Kidney epithelial cell (primary cell): ENCODE measurements at places on chromosomes 3 and 15.

- no peak for DNase-seq
Measured at GRCh38 chr3:193499136-193499770, 55.4 kb downstream of the ATP13A4 start.

- no peak for DNase-seq
Measured at GRCh38 chr3:163213838-163214237, 1717.2 kb downstream of the OTOL1 start.

- no peak for DNase-seq
Measured at GRCh38 chr15:63506537-63507035, 2.2 kb downstream of the USP3 start.

GRCh38 chr3:4908433-4909156 lies 70.6 kb upstream of the BHLHE40 start:
- DNase-seq, result no peak
